ENCODE measurements at places on chromosomes 4 and X. TPM values are rescaled to one million over a fixed set of nuclear protein-coding genes. Genes with fewer than 3 reads are reported as not detected.
A peak's percentile ranks its signal among the peaks of the same experiment; 100 is the strongest.

DNA sequence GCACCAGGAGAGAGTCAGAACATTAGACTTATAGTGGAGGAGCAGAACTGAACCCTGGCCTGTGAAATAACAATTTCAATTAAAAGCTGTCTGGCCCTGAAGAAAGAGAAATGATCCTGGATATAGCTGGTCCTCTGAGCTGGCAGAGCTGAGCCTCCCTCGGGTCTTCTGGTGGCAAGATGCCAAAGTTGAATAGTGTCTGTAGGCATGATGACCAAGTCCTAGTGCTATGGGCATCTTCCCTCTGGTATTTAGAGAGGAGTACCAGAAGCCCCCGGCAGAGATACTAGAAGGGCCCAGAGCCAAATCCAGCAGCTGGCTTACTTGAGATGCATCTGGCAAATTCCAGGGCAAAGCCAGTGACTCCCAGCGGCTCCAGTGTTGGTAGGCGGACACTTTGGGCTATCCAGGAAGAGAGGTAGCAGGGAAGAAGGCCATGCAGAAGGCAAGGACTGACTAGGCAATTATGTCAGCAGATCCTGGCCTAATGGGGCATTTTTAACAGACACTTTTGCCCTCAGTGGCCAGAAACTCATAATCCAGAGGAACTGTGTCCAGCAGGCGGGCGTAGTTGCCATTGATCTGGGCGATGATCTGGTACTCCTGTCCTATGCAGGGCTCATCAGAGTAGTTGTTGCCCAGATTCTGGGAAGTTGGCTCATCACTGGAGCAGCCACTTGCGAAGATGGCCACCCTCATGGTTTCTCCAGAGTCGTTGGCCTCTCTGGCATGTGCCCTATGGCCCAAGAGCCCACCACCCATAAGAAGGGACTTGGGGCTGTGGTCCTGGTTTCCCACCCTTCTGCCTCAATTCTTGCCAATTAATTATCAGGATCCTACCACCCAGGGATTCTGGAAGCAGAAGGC, 17.9 kb downstream of the VSIG4 start:
- H3K36me3 ChIP-seq, result no peaks in the 10 kb centered on the region
- H3K27me3 ChIP-seq, result no peaks in the 10 kb centered on the region
- H3K4me3 ChIP-seq, result no peak overlapping the region
- no peaks in the 10 kb centered on the region for H3K4me1 ChIP-seq

DNA sequence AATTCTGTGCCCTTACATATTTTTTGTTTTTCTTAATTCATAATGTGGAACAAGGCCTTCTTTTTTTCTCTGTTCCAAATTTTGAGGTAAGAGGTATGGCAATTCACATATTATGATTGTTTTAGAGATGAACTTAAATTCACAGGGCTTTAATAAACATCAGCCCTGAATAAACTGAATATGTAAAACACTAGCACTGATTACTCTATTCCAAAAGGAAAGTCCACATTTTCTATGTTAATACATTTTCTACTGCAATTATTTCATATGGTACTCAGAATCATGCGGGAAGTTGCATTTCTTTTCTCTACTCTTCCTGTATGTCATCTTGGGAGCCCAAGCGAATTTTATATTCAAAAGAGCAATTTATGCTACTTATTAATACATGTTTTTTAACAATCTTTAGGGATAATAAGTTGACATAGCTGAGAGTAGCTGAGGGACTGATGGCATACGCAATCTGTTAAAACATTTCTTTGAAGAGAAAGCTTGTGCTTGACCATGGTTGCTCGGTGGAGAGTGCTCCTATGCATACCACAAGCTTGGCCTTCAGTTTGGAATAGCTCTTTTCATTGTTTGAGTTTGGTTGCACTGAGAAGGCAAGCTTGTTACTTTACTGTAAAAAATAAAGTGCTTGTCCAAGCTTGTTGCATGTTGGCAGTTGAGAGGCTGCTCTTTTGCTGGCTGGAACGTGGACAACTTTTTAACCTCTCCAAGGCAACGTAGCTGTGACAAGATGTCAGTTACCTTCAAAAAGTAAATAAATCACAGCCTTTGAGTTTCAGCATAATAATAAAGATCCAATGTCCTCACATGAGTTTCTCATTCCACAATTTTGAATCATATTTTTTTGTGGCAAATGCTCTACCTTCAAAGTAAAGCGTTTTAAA, 196.3 kb upstream of the SPRY1 start:
- no peaks in the 10 kb centered on the region for H3K27me3 ChIP-seq
- H3K27ac ChIP-seq, result no peak overlapping the region
- H3K36me3 ChIP-seq, result no peaks in the 10 kb centered on the region
- no peak for DNase-seq

DNA sequence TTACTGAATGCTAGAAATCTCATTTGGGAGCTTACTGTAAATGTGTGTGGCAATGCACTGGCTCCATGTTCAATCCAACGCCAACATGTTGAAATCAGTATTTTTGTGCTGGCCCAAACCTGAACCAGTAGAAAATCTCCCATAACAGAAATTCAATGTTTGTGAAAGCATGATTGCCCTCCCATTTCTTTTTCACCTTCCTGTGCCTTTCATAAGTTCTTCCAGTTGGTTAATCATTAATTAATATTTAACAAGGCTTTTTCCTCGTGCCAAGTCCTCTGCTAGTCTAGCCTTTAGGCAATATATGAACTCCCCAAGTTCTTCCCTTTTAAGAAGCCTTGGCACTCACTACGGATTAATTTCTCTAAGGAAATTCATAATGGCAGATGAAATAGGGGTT, 1.3 kb upstream of the PLS3 start:
- H3K4me3 ChIP-seq, result no peak overlapping the region
- H3K27ac ChIP-seq, result peak overlapping the region; percentile 89
- H3K36me3 ChIP-seq, result no peaks in the 10 kb centered on the region
- peaks cover 29% of the 10 kb centered on the region for H3K4me1 ChIP-seq

DNA sequence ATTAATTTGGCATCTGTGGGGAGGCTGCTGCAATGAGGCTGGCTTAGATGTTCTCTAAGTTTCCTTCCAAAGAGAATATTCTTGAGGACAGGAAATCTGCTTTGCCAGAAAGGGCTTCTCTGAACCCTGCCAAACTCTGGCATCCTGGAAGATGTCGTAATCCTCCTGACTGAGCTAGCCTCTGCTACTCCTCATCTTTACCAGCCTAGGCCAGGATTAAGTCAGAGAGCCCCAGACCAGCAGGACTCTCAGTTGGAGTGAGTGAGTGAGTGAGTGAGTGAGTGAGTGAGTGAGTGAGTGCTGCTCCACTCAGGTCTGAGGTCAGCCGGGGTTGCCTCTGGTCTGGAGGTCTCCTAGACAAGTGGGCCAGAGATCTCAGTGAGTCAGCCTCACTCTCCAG, 104.9 kb upstream of the SOD3 start:
- no peaks in the 10 kb centered on the region for H3K36me3 ChIP-seq
- H3K27ac ChIP-seq, result no peak overlapping the region
- H3K27me3 ChIP-seq, result no peaks in the 10 kb centered on the region
- DNase-seq, result no peak
- H3K4me1 ChIP-seq, result no peaks in the 10 kb centered on the region

Gene WDR17
- total RNA-seq, result 3.9 TPM

DNA sequence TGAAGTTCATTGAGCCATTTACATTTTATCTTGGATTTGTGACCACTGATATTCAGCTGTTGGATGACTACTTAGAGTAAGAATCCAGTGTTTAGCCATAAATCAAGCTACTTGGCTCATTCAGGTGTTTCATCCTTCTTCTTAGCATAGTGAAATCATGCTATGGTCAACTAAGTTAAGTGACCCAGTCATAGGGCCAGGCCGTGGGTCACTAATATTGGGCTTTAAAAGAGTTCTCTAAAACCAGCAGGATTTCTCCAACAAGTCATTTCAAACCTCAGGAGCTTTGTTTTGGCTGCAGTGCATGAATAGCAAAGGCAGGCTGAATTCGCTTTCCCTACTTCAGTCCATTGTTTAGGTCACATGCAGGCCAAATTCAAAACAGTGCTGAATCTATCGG, 181.0 kb downstream of the MAML3 start:
- no peak overlapping the region for H3K4me3 ChIP-seq
- no peak overlapping the region for H3K27ac ChIP-seq
- H3K4me1 ChIP-seq, result peaks cover 61% of the 10 kb centered on the region
- H3K27me3 ChIP-seq, result no peaks in the 10 kb centered on the region
- no peak for DNase-seq

Gene SHROOM4
- 1.6 TPM for total RNA-seq

DNA sequence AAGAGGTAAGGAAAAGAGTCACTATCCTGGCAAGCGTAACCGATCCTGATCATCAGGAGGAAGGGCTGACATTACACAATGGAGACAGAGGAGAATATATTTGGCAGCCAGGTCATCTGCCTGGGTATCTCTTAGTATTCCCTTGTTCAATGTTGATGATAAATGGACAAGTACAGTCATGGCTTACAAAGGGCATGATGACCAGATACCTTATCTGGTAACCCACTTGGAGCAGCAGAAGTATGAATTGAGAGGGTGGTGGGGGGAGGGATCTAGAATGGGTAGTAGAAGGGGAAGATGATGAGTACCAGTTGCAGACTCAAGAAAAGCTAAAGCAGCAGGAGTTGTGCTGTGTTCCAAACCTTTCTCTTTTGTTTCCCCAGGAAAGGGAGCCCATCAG, 17.3 kb downstream of the F8 start:
- no peaks in the 10 kb centered on the region for H3K36me3 ChIP-seq
- no peak overlapping the region for H3K4me3 ChIP-seq
- no peaks in the 10 kb centered on the region for H3K27me3 ChIP-seq
- H3K27ac ChIP-seq, result no peak overlapping the region
- H3K4me1 ChIP-seq, result peaks cover 42% of the 10 kb centered on the region

GRCh38 chrX:9440116-9440844, 24.6 kb upstream of the TBL1X start:
- no peak overlapping the region for H3K27ac ChIP-seq
- no peaks in the 10 kb centered on the region for H3K4me1 ChIP-seq
- H3K36me3 ChIP-seq, result no peaks in the 10 kb centered on the region

- H3K4me1 ChIP-seq, result no peaks in the 10 kb centered on the region
- no peak overlapping the region for H3K27ac ChIP-seq
- no peaks in the 10 kb centered on the region for H3K27me3 ChIP-seq
- no peak for DNase-seq
- H3K36me3 ChIP-seq, result no peaks in the 10 kb centered on the region
These were observed 20.6 kb downstream of the CNKSR2 start for GRCh38 chrX:21394792-21395191.

Gene TCEAL8
- total RNA-seq, result 46.2 TPM

GRCh38 chr4:1492651-1493539, 86.7 kb upstream of the NKX1-1 start:
- H3K36me3 ChIP-seq, result no peaks in the 10 kb centered on the region
- no peak overlapping the region for H3K4me3 ChIP-seq
- H3K4me1 ChIP-seq, result no peaks in the 10 kb centered on the region
- no peaks in the 10 kb centered on the region for H3K27me3 ChIP-seq
- no peak for DNase-seq

DNA sequence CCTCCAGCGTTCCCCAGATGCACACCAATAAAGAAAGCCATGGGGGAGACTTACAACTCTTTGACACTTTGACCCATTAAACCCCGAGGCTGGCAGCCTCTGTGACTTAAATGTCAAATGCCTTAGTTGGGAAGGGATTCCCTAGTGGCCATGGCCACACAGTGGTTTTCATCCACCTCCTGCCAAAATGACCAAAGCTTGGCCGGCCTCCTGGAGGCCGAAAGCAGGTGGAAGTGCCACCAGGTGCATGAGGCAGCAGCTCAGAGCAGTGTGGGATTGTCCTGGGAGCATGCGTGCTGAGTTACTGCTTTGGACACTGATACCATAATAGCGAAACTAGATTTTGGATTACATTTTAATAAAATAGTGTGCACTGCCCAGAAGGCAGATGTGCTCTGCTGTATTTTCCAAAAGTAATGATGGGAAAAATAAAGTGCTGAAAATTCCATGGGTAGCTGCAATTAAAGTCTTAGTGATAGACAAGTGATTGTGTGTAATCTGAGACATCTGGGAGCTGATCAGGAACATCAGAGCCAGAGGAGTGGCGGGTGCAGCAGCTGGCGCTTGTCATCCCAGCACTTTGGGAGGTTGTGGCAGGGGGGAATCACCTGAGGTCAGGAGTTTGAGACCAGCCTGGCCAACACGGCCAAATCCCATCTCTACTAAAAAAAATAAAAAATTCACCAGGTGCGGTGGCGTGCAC, 39.8 kb upstream of the TADA2B start:
- H3K36me3 ChIP-seq, result no peaks in the 10 kb centered on the region
- no peaks in the 10 kb centered on the region for H3K27me3 ChIP-seq
- H3K4me3 ChIP-seq, result no peak overlapping the region

Gene CXCL11
- 0.52 TPM for total RNA-seq

Gene TMEM192
- total RNA-seq, result 13.5 TPM

DNA sequence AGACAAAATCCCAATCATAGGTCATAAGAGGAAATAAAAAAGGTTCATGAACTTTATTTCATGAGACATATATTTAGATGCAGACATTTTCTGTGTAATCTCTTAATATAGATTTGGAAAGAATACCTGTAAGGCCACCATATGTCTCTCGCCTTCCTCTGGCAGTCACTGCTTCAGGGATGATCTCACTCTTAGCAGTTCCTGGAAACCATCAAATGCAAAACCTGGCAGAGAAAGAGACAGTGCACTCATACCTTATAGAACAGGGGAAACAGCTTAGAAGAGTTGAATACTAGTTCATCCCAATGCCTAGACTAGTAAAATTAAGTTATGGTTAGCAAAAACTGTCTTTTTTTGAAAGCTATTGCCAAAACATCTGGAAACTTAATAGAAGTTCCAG, 243.3 kb downstream of the GASK1B start:
- no peaks in the 10 kb centered on the region for H3K27me3 ChIP-seq
- no peaks in the 10 kb centered on the region for H3K4me1 ChIP-seq
- H3K4me3 ChIP-seq, result no peak overlapping the region
- H3K27ac ChIP-seq, result no peak overlapping the region

DNA sequence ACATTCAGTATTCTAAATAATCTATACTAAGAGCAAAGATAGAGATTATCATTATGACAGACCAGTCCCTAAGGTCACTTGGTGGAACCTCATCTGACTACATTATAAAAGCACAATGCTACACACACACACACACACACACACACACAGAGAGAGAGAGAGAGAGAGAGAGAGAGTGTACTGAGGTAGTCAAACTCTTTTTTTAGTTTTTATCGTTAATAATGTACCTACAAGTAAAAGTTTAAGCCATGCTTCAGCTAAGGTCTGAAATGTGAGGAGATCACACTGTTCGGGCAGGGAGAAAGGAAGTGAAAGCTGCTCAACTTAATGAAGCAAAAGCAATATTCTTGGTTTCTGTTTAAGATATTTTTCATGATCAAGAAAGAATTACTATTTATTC, 75.8 kb upstream of the CCDC160 start:
- no peaks in the 10 kb centered on the region for H3K27me3 ChIP-seq
- H3K4me1 ChIP-seq, result no peaks in the 10 kb centered on the region
- H3K27ac ChIP-seq, result no peak overlapping the region
- no peaks in the 10 kb centered on the region for H3K36me3 ChIP-seq
- no peak overlapping the region for H3K4me3 ChIP-seq
- DNase-seq, result no peak

Gene MAOA
- 47.1 TPM for total RNA-seq

Gene SGCB
- total RNA-seq, result 9.3 TPM

DNA sequence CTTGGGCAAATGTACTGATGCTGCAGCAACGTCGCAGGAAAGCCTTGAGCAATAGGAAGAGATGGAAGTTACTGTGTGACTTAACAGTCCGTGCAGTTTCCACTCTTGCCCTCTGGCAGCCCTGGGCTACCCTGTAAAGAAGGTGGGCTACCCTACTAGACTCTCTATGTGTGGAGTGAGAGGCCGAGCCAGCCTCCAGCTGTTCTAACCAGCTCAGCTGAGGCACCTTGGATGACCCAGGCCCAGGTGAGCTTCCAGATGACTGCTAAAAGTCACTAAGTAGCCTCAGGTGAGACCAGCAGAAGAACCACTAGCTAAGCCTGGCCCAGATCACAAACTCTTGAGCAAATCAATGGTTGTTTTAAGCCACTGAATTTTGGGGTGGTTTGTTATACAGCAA, 34.9 kb upstream of the PPP2R2C start:
- H3K4me1 ChIP-seq, result no peaks in the 10 kb centered on the region
- DNase-seq, result no peak
- no peak overlapping the region for H3K4me3 ChIP-seq
- H3K27me3 ChIP-seq, result no peaks in the 10 kb centered on the region
- no peak overlapping the region for H3K27ac ChIP-seq
